ENCODE measurements at places on chromosomes 2 and 18.

GRCh38 chr18:400456-400855, 100.0 kb downstream of the COLEC12 start:
- DNase-seq, result no peak

- DNase-seq, result no peak
These were observed 17.3 kb upstream of the ESPNL start for GRCh38 chr2:238082827-238083226.

DNA sequence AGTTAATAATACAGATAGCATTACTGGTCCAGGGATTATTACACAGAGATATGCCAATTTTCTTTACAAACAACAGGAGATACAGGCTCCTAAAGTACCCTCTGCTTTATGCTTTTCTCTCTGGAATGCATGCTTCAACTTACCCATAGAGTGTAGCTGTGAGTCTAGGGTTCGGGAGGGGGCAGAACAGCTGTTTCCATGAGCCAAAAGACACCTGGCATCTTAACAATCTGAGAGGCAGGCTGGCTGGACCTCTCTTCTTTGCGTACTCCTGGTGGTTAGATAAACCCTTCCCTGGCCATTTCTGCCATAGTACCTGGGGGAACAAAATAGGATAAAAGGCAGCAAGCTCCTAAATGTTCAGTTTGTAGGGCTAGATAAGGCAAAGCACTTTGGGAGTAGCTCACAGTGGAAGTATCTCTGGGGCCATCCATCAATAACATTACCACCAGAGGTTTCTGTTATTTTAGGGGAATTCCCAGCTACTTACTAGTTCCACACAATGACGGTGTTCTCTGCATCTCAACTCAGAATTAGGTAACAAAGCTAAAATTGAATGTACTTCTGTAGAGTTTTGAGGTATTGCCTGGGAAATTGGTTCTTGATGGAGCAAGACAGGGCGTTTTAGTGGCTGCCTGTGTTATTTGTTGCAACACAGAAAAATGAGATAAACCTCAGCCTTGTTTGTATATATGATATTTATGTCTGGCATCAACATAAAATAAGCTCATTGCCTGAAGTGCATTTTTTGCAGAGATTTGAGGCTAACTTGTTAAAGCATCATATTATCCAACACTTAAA, 6.2 kb upstream of the CCDC85A start:
- peak; percentile 20 for DNase-seq

GRCh38 chr2:237219826-237220225, 134.1 kb downstream of the COPS8 start:
- DNase-seq, result no peak

DNA sequence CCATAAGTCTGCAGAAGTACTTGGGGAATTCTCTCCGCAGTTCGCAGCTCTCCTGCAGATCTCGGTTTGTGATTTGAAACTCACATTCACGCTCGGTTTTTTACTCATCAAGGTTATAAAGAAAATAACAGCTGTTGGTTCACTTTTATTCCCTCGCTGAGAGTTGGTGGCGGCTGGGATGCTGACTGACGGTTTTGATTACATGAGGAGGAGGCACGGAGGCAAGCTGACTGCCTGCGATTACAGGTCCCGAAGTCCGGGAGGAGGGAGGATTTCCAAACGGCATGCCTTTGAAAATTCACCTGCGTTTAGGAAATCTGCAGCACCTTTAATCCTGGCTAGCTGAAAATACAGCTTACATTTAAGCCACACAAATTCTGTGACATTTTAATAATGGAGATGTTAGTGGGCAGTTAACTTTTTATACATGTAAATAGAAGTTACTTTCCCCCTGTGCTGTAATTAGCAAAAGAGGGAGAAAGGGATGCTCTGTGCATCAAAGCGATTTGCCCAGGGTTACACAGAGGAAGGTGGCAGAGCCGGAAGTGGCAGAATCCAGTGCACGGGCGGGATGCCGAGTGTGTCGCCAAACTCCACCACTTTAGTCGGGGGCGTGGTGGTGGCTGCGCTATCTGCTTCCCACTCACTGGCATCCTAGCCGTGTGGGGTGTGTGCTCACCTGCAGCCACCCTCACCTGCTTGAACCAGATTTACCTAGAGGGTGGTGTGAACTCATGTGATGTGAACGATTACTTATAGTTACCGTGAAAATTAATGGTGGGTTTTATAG, 14.7 kb downstream of the AGAP1 start:
- DNase-seq, result no peak

DNA sequence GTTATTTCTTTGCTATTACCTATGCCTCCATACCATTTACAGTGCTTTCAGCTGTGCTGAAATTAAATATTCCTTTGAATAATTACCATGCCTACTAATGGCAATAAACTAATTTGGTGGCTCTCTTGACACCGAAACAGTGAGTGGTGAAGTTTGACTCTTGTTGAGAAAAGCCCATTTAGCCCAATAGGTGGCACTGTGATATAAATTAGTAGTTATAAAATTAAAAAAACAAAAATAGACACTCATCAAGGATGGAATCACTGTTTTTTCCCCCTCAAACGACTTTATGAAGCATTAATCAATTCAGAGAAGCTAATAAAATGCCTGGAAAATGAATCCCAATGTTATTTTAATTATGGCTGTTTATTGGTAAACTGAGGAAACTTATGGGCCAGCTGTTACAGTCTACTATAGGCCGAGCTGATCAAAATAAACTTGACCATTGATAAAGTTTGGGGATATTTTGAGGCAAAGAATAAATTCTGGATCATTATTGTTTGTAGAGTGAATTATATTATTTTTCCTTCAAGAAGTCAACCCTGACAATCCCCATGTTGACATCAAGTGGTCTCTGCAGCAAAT, 339.6 kb downstream of the TRIB2 start:
- peak; percentile 23 for DNase-seq

DNA sequence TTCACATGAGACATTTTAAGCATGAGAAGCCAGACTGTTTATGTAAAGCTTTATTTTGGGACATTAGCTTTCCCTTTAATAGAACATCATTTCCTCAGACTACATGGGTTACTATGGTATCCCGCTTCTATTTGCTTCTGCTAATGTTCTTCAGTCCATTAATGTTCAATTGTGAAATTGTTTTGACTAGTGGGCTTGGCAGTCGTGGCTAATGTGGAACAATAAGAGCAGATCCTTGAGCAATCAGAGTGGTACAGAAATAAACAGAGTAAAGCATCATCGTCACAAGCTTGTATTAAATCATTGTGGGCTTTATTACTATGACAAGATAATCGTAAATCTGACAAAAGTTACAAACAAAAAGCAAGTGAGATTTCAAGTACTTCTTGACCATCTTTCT, 60.2 kb downstream of the PDE1A start:
- peak; percentile 49 for DNase-seq

DNA sequence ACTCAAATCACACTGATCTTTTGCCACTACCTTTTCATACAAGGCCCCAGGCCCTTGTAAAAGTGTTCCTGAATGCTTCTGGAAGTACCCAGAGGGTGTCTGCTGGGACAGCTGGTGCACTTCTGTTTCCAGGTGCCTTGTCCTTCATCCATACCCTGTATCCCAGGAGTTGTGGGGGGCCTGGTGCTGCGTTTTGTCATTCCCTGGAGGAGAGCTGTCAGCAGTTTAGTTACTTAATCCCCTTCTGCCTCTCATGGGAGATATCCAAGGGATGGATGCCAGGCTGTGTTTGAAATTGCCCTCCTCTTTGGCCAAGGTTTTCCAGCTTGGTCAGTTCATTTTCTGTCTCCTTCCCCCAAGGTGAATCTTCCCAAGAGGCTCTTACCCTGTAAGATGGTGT, 158.3 kb downstream of the WDSUB1 start:
- no peak for DNase-seq

- DNase-seq, result no peak
These were observed 193.1 kb downstream of the L3MBTL4 start for GRCh38 chr18:6221602-6222014.

DNA sequence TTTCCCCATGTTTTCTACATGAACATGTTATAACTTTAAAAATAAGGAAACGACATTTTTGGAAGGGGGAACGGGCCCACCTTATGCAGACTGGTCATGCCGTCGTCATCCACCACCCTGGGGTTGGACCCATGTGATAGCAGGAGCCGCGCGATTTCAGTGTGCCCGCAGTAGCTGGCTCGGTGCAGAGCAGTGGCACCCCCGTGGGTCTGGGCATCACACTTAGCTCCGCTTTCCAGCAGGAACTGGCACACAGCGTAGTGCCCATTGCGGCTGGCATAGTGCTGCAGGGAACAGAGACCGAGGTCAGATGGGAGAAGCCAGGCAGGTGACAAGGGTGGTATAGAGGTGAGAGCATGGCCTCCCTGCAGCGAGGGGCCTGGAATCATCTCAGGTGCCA, 4.5 kb downstream of the ANKRD39 start:
- no peak for DNase-seq

- DNase-seq, result no peak
These were observed 16.3 kb downstream of the ST6GAL2 start for GRCh38 chr2:106869512-106870275.

DNA sequence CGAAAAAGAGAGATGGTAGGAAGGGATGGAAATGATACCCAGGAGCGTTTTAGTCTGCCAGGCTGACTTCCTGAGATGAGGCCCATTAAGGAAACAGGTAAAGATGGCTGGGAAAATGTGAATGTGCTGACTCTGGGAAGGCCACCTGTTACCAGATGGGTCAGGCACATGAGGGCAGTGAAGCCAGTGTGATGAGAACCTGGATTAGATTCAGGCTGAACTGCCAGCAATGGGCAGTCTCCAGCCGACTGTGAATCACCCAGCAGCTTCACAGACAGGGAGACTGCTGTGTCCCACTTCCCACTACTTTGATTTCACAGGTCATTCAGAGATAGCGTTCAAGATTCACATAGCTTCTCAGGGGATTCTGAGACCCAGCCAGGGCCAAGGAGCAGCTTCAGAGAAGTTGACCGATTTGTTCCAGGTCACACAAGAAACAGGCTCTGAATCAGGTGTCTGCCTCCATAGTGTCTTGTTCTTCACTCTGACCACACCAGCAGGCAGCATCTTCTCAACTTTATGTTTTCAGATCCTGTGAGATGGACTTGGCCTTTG, 26.4 kb downstream of the CAPN13 start:
- no peak for DNase-seq

- DNase-seq, result no peak
These were observed 81.3 kb downstream of the NFATC1 start for GRCh38 chr18:79476918-79477571.

GRCh38 chr2:215705771-215706361, 270.0 kb upstream of the FN1 start:
- DNase-seq, result no peak

- no peak for DNase-seq
These were observed 223.8 kb upstream of the SYT4 start for GRCh38 chr18:43501099-43501498.

GRCh38 chr2:168220965-168221819, 26.2 kb downstream of the STK39 start:
- no peak for DNase-seq

DNA sequence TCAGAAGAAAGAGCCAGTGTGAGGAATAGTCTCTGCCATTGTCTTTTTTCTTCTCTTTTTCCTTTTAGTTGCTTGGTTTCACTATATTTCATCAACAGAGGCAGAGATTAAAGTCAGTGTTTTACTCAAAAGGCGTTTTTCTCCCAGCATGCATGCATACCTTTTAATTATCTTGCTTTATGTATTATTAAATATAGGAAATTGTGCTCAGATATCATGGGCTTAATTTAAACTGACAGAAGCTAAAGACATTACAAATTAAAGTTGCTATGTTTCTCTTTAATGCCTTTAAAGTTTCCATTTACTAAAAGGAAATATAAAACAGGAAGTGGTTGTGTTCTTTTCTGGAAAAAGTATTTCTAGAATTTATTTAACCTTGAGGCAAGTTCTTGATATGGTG, 223.3 kb upstream of the ATP5MC3 start:
- DNase-seq, result no peak

DNA sequence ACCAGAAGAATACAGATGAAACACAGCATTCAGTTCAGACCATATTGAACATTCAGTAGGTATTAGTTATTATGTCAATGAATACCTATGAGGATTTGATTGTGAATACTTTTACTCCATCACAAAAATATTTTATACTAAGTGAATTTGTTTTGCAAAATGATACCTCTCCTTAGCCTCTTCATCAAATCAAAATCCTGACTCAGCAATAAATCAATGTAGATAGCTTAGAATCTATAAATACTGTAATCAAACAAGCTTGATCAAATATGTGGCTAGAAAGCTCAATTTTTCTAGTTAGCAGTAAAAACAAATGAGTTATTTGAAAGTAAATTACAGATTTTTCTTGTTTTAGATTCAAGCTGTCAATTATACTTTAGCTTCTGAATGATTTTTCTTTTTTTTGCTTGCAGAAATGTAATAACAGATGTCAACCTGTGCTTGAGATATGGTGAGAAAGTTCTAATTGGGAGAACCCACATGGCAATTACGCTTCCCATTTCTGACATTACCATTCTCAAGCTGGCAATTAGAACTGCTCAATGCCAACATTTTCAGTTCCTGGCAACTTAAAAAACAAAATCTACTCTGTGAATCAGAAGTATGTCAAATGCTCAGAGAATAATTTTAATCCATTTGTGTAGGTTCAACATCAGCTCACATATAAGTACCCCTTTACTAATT, 109.6 kb downstream of the PRELID3A start:
- no peak for DNase-seq

GRCh38 chr2:8889978-8890377, 52.6 kb upstream of the KIDINS220 start:
- DNase-seq, result no peak

- no peak for DNase-seq
These were observed 179.7 kb downstream of the DYSF start for GRCh38 chr2:71633086-71633485.

DNA sequence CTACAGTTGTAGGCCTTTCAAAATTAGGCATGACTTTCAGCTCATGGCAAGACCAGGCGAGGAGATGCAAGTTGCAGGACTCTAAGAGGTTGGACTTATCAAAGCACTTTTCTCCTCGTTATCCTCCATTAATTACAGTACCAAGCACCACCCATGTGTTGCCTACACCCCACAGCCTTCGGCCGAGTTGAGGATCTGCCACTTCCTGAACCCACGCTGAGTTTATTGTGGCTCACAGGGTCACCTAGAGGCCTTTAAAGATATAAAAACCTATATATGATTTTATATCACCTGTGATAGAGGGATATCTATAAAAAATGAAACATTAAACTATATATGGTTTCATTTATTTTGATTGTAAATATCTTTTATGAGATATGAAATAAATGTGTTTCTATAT, 2.6 kb downstream of the UGT1A10 start:
- DNase-seq, result no peak

- DNase-seq, result no peak
These were observed 59.0 kb downstream of the TACR1 start for GRCh38 chr2:75140288-75140687.

- DNase-seq, result no peak
These were observed 144.9 kb upstream of the ERBB4 start for GRCh38 chr2:212683346-212684097.

GRCh38 chr2:208619993-208620392, 213.4 kb downstream of the PTH2R start:
- DNase-seq, result no peak
